ENCODE measurements at places on chromosomes 11 and 22.

DNA sequence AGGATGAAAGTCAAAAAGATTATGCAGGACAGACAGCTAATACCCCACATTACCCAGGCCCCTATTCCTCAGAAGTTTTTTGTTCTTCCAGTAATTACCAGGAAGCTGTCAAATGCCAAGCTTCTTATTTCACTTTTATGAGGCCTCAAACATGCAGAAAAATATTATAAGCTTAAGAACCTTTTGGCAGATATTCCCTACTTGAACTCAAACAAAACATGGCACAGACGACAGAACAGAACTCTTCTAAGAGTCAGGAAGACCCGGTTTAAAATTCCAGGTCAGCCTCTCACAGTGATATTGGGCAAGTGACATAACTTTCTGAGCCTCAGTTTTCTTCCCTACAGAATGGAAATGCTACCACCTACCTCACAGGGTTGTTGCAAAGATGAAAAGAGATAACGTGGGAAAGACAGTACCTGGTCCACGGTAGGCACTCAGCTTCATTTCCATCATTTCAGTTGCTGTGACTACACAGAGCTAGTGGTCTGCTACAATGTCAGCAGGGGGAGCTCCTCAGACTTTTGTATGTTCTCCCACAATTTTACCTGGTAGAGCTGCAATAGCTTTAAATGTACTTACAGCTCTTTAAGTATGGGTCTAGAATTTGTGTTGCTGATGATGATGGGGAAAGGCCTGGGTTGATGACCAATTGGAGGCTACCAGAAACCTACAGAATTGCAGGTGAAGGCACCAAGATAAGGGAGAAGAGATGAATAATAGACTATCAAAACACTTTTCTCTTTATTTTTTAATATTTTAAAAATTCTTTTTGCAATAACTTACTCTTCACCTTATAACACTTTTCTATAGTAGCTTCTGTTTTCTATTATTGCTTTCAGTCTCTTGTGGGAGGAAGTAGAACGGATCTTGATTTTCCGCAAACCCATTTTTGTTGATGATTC is 98.3 kb upstream of the CHRM4 start:
- DNase-seq, result no peak

GRCh38 chr11:134452838-134453155 is 40.8 kb upstream of the B3GAT1 start:
- no peak for DNase-seq

DNA sequence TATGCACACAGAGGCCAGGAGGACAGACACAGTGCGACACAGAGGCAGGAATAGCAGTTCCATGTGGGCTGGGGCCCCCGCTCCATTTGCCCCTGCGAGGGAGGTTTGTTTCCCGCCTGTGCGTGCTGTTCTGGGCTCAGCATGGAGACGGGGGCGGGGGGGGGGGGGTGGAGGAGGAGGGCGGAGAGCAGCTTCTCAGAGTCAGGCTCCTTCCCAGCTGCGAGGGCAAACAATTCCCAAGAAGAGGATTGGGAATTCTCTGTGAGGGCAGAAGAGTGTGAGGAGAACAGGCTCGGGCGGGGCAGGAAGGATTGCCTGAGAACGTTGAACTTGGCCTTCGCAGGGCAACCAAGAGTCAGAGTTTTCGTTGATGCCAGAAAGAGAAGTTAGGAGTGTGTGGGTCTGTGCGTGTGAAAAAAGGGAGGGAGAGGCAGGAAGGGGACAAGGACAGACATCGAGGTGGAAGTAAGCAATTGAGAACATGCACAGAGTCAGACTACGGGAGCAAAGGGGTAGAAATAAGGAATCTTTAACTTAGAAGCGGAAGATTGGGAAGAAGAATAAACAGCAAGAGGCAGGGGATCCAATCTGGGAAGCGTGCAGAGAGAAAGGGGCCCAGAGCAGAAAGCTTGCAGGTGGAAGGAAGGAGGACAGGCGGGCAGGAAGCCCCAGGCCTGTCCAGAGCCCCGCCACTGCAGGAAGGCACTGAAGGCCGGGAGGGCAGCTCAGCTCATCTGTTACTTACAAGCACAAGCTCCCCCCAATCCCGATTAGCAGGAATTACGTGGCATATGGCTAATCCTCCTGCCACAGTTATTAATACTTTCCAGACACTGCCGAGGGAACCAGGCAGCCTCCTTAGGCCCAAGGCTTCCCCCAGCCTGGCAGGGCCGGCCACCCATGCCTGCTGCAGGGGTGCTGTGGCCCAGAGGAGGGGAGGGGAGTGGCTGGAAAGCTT is 15.6 kb upstream of the JAM3 start:
- no peak for DNase-seq

DNA sequence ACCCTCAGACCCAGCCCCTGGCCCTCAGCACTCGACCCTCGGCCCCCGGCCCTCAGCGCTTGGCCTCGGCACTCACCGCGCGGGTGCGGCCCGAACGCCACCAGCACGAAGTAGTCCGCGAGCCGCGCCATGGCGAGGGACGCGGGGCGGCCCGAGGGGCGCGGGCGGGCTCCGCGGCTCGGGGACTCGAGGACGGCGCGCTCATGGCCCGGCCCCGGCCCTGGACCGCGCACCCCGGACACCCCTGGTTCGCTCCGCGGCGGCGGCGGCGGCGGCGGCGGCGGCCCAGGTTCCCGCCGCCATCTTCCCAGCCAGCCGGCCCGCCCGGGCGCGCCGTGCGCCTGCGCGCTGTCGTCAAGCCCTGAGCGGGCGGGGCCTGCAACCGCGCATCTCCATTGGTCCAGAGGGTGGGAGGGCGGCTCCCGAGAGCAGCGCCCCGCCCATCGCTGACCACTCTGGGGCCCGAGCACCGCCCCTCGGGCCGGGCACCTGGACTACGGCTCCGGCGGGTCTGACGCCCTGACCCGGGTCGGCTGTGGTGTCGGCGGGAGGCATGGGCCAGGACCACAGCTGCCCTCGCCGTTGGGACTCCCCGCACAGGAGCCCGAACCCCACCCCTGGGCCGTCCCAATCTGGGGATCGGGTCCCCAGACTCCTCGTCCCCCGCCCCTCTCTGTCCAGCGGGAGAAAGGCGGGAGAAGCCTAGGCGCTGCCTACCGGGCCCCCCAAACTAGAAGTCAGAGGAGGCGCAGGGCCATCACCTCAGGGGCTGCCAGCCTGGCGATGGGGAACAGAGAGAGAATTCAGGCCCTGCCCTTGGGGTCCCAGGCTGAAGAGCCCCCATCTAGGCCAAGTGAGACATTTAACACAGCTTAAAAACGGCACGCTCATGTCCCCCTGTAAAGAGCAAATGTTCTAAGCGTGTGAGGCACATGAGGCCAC is at the start of gene SBF1:
Gene SBF1 (minus strand): TSS at position 326 of the 942 bp plus-strand sequence. CDS start 195 bp downstream, at position 131.
- DNase-seq, result peak; percentile 87

GRCh38 chr11:121494355-121495099 is 41.8 kb upstream of the SORL1-AS1 start:
- no peak for DNase-seq

- no peak for DNase-seq
Observed at GRCh38 chr22:19721330-19722177, 1.8 kb upstream of the GP1BB start.

GRCh38 chr22:44103735-44104480 is 76.8 kb upstream of the PARVG start:
- DNase-seq, result no peak

DNA sequence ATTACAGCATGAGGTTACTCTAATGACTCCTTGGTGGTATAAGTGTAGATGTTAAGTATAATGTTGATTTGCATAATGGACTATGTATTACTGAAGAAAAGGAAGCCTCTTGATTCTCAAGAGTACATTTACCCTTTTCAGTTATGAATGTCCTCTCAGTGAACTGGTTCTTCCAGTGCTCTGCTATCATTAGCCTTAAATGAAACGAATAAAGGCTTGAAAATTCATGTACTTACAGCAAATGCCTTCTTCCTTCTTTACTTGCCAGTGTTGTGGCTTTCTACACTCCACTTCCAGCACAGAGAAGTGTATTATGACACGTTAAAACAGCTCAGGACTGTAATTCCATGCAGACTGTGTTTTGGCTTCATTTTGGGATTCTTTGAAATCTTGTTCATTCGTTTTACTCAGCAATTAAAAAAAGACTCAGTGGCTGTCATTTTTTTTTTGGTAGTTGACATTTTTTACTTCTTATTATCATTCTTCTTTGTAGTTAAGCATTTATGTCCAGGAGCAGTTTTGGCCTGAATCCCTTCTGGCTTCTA is 96.9 kb downstream of the MTMR3 start:
- no peak for DNase-seq

GRCh38 chr22:16965560-16965959 is 42.5 kb downstream of the GAB4 start:
- DNase-seq, result no peak

- no peak for DNase-seq
Observed at GRCh38 chr11:77106321-77106720, 3.7 kb downstream of the OMP start.

DNA sequence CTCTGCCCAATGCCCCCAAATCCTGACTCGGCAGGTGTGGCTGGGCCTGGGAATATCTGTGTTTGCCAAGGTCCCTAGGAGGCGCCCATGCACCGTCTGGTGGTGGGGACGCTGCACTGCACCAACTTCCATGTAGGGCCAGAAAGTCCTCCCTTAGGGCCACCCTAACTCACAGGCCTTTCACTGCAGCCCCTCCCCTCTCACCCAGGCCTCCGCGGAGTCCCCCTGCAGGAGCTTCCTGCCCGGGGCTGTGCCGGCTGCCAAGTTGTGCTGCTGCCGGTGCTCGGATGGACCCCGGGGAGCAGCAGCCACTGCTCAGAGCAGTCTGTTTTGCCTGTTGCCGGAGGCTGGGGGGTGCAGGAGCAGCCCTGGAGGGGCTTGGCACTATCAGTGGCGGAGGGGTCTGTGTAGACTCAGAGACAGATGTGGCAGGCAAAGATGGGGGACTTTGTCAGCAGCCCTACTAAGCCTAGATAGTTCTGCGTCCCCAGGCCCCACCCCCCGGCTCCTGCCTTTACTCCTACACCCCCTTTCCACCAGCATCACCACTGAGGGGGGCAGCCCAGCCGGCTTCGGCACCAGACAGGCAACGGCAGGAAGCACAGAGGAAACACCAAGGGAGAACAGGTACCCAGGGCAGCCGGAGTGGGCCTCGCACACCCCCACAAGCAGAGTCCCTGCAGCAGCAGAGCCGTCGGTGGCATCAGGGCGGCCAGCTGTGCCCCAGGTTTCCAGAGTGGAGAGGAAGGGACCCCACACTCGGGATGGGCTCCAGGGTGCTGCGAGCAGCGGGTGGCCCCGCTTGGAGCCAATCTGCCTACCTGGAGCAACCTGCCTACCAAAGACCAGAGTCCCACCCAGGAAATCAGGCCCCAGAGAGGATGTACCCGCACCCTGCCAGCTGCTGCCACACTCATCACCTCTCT is 124.3 kb downstream of the TRIM29 start:
- DNase-seq, result no peak

DNA sequence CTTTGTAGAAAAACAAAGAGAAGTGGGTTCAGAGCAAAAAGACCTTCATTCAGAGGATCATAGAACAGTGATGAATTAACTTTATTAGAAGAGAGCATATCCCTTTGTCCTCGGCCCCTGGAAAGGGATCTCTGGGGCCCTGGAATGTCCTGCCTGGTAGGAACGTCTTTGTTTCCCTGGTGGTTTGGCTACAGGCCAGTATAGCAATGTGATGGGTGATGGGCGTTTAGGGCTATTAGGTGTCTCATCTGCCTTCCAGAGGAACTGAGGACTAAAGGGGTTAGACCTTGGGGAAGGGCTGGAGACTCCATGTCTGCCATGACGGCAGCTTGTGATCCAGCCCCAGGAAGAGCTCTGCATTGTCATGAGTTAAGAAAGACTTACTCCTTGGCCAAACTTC is 9.1 kb downstream of the APOL4 start:
- no peak for DNase-seq

DNA sequence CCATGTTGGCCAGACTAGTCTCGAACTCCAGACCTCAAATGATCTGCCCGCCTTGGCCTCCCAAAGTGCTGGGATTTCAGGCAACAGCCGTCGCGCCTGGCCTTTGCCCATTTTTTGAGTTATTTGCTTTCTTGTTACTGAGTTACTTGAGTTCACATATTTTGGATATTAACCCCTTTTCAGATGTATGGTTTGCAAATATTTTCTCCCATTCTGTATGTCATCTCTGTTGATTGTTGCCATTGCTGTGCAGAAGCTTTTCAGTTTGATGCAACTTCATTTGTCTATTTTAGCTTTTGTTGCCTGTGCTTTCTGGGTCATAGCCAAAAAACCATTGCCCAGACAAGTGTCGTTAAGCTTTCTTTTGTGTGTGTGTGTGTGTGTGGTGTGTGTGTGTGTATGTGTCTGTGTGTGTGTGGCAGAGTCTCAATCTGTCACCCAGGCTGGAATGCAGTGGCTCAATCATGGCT is 6.8 kb downstream of the TSGA10IP start:
- DNase-seq, result no peak

DNA sequence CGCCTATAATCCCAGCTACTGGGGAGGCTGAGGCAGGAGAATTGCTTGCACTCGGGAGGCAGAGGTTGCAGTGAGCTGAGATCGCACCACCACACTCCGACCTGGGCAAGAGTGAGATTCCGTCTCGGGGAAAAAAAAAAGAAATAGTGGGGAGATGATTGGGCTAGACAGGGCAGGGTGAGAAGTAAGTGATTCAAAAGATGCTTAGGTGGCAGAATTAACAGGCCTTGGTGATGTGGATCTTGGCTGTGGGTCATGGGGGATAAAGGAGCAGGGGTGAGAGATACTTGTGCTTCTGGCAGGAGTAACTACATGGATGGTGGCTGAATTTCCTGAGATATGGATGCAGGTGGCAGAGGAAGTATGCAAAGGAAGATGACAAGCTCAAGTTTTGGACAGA is 13.1 kb upstream of the UCP3 start:
- DNase-seq, result no peak

DNA sequence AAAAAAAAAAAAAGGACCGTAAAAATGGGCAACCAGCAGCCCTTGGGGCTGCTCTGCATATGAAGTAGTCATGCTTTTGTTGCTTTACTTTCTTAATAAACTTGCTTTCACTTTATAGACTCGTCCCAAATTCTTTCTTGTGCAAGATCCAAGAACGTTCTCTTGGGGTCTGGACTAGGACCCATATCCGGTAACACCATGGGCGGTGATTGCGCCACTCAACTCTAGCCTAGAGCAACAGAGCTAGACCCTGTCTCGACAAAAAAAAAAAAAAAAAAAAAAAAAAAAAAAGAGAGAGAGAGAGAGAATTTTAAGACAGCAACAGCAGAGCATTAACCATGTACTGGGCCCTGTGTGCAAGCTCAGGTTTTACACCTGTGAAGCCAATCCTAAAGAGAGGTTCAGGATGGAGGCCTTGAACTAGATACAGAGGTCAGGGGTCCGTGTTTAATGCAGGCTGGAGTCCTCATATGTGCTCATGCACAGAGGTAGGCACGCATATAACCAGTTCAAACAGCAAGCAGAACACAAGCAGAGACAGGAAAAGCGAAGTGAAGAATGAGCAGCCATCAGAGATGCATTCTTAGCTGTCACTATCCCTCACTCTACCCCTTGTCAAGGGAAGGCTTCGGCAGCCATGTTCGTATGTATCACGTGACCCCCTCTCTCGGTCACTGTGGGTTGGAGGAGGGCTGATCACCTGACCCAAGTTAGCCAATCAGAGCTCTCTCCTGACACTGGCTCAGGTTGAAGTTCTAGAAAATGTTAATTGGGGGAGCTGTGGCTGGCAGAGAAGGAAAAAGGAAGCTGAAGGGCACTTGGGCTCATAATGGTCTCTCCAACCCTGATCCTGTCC is 16.7 kb upstream of the SYT12 start:
- no peak for DNase-seq

- DNase-seq, result no peak
Observed at GRCh38 chr11:32259641-32260081, 168.8 kb downstream of the RCN1 start.

Measured in CD4-positive, alpha-beta T cell treated with Interferon gamma for 1 hour (primary cell).